ENCODE measurements at places on chromosomes 1 and 21. TPM values are rescaled to one million over a fixed set of nuclear protein-coding genes. Genes with fewer than 3 reads are reported as not detected.

The PGLYRP3 gene
- not detected for total RNA-seq

DNA sequence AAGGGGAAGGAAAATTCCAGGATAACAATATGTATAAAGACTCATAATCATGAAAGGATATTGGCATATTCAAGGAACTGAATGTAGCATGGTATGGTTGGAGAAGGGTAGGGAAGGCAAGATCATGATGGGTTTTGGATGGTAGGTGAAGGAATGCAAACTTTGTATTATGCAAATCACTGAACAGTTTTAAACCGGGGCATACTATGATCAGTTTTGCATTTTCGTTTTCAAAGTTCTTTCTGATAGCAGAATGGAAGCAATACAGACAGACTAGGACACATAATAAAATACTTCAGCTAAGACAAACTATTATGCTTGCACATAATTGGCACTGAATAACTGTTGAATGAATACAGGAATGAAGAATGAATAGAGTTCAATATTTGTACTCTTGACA is 14.5 kb upstream of the CTH start:
- H3K27ac ChIP-seq = no peak overlapping the region
- H3K4me3 ChIP-seq = no peak overlapping the region
- no peak for DNase-seq
- no peaks in the 10 kb centered on the region for H3K36me3 ChIP-seq
- no peaks in the 10 kb centered on the region for H3K27me3 ChIP-seq

DNA sequence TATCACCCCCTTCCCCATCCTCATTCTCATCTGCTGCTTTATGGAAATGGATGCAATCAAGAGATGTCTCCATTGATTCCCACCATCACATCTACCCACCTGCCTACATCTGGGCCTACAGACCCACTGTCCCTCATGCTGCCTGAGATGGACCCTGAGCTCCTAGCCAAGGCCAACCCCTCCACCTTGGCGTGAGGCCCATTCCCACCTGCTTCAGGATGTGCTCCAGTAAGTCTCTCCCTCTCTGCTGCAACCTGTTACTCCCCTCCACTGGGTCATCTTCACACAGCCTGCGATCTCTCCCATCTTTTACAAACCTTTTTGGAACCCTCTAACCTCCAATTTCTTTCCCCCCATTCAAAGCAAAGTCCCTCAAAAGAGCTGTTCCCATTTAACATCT is 4.5 kb upstream of the GALE start:
- H3K36me3 ChIP-seq = peaks cover 4% of the 10 kb centered on the region
- H3K27ac ChIP-seq = no peak overlapping the region
- H3K27me3 ChIP-seq = no peaks in the 10 kb centered on the region
- H3K4me3 ChIP-seq = no peak overlapping the region

- no peaks in the 10 kb centered on the region for H3K36me3 ChIP-seq
- no peaks in the 10 kb centered on the region for H3K27me3 ChIP-seq
- DNase-seq = no peak
- no peaks in the 10 kb centered on the region for H3K4me1 ChIP-seq
- H3K27ac ChIP-seq = no peak overlapping the region
Observed at GRCh38 chr1:211739671-211740411, 64.4 kb upstream of the NEK2 start.

DNA sequence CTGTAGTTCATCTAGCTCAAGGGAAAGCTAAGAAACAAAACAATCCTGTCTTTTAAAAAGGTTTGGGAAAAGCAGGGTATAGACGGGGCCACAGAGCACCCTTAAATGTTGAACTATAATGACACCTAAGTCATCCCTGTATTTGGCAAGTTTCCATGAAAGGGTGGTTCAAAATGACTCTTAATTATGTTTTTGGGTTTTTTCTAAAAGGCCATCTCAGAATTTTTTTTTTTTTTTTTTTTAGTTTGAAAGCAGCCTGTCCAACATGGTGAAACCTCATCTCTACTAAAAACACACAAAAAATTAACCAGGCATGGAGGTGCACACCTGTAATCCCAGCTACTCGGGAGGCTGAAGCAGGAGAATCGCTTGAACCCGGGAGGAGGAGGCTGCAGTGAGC is 22.2 kb downstream of the TOMM20 start:
- H3K4me1 ChIP-seq = peaks cover 8% of the 10 kb centered on the region
- no peak overlapping the region for H3K27ac ChIP-seq
- peaks cover 36% of the 10 kb centered on the region for H3K36me3 ChIP-seq
- DNase-seq = no peak
- H3K27me3 ChIP-seq = no peaks in the 10 kb centered on the region
- no peak overlapping the region for H3K4me3 ChIP-seq

Data from sigmoid colon (tissue), 7 donors.